ENCODE measurements at places on chromosomes 7 and 10.

DNA sequence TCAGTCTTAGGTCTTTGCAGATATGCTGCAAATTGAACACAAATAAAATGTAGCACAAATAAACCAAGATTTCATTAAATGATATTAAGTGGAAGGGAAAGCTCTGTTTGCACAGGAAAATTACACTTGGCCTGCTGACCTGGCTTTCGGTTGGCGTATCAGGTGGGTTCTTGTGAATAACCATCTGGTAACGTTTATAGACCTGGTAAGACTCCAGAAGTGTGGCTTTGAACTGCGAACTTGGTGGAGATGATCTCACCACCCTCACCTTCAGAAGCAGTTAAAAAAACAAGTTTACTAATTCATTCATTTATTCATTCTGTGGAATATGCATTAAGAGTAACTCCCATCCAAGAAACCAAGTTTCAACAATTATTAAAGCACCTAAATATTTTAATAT is 28.1 kb downstream of the ATE1 start:
- no peak for DNase-seq

- no peak for DNase-seq
Measured at GRCh38 chr7:32489788-32490126, 423 bp downstream of the LSM5 start.

GRCh38 chr10:127903789-127904188 is 3.1 kb upstream of the PTPRE start:
- no peak for DNase-seq

GRCh38 chr7:98369726-98370125 is 31.2 kb downstream of the BAIAP2L1 start:
- no peak for DNase-seq

GRCh38 chr10:26448706-26449435 is 10.7 kb downstream of the APBB1IP start:
- no peak for DNase-seq
